Activated T-cell treated with anti-CD3 and anti-CD28 coated beads, Interleukin-2, amount 50 U/mL, for 24 hours (primary cell): ENCODE measurements at places on chromosomes 6 and 20.

- no peak for DNase-seq
Measured at GRCh38 chr6:157997893-157998608, 16.4 kb downstream of the SYNJ2 start.

- DNase-seq, result no peak
Measured at GRCh38 chr6:22026164-22026678, 270.6 kb downstream of the PRL start.

DNA sequence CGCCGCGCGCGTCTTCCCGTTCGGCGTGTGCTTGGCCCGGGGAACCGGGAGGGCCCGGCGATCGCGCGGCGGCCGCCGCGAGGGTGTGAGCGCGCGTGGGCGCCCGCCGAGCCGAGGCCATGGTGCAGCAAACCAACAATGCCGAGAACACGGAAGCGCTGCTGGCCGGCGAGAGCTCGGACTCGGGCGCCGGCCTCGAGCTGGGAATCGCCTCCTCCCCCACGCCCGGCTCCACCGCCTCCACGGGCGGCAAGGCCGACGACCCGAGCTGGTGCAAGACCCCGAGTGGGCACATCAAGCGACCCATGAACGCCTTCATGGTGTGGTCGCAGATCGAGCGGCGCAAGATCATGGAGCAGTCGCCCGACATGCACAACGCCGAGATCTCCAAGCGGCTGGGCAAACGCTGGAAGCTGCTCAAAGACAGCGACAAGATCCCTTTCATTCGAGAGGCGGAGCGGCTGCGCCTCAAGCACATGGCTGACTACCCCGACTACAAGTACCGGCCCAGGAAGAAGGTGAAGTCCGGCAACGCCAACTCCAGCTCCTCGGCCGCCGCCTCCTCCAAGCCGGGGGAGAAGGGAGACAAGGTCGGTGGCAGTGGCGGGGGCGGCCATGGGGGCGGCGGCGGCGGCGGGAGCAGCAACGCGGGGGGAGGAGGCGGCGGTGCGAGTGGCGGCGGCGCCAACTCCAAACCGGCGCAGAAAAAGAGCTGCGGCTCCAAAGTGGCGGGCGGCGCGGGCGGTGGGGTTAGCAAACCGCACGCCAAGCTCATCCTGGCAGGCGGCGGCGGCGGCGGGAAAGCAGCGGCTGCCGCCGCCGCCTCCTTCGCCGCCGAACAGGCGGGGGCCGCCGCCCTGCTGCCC lies 1.1 kb downstream of the SOX4 start:
- DNase-seq, result peak; percentile 72

DNA sequence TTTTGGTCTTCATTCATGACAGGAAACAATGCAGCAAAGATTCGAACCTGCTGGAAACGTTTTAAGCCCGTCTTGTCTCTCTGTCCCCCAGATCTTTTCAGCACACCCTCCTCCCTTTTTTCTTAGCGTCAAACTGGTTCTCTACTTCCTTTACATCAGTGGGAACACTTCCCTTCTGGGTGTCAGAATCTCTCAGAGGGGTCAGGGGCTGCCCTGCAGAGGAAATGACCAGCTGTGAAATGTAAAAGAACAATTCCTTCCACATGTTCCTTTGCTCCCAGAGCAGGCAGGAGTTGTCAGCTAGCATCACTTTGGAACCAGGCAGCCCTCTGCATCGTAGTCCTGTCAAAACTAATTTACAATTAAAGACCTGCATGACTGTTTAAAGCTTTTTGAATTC lies 619.0 kb downstream of the TFAP2A start:
- DNase-seq, result no peak

DNA sequence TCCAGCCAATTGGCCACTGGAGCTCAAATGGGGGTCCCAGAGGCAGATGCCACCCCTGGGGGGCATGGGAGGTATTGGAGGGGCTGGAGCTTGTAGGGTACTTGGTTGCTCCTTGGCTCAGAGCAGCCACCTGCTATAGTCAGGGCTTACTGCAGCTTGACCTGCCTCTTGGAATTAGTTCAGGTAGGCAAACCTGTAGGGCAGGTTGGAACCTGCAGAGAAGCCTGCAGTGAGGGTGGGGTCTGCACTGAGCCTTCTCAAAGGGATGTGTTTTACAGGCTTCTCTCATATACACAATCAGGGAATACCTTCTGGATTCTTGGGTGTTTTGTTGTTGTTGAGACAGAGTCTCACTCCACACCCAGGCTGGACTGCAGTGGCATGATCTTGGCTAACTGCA lies 94.2 kb upstream of the MYL9 start:
- no peak for DNase-seq

- DNase-seq, result no peak
Measured at GRCh38 chr20:46640044-46640443, 11.2 kb downstream of the SLC13A3 start.

DNA sequence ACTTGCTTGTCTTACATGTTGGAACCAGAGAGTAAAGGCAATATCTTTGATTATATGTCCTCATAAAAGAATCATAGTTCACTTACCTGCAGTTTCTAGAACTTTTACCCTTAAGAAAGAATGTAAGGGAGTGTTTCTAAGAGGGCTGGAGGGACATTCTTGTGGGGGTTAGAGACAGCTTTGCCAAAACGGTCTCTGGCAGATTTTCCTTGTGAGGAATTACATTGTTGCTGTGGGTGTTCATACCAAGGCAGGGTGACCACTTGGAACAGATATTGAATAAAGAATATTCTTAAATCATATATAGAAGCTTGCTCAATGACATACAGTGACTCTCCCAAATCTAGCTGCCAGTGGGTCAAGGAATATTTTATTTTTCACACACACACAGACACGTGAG lies 517.6 kb upstream of the SOX4 start:
- no peak for DNase-seq

DNA sequence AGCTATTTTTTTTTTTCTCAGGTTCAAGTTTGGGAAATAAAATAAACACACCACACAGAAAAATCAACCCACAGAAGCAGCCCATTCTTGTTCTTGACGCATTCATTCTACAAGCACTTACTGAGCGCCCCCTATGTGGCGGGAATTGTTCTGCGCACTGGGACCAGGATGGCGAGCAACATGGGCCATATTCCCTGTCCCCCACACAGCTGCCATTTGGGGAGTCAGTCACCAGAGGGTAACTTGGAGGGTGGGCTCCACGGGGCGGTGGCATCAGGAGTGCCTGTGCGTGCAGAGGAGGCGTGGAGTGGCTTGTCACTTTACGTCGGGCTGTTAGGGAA lies 185.0 kb upstream of the PDE10A start:
- no peak for DNase-seq

GRCh38 chr6:4008324-4009047 lies 70.5 kb downstream of the FAM217A start:
- DNase-seq, result no peak

GRCh38 chr20:62067547-62068260 lies 2.0 kb upstream of the TAF4 start:
- peak; percentile 45 for DNase-seq

DNA sequence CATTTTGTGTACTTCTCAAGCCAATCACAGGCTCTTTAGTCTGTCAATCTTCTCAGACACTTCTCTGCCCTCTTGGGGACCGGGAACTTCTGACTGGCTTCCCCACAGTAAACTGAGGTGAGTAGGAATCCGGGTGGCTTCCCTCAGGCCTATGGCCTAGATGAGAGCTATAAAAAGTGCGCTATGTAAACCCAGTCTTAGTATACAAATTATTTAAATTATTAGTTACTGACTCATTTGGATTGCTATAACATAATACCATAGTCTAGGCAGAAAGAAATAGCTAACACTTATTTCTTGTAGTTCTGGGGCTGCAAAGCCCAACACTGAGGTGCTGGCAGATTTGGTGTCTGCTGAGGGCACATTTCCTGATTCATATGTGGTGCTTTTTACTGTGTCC lies 109.2 kb upstream of the MCHR2 start:
- no peak for DNase-seq

- peak; percentile 23 for DNase-seq
Measured at GRCh38 chr20:1327827-1328679, 886 bp downstream of the SDCBP2 start.

DNA sequence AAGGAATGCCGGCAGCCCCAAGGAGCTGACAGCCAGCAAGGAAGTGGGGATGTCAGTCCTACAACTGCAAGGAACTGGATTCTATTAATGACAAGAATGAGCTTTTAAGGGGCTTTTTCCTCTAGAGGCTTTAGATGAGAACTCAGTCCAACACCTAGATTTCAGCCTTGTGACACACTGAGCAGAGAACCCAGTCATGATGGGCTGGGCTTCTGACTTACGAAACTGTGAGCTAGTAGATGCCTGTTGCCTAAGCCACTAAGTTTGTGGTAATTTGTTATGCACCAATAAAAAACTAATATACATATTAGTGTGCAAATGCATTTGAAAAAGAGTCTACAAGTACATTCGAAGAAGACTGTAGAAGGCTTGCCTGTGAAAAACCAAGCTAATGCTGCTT lies 263.3 kb downstream of the SOX4 start:
- no peak for DNase-seq

GRCh38 chr6:115302731-115303130 lies 758.0 kb downstream of the FRK start:
- DNase-seq, result no peak

GRCh38 chr6:139029470-139030227 lies 1.1 kb downstream of the ABRACL start:
- no peak for DNase-seq

GRCh38 chr6:147873816-147874215 lies 365.3 kb downstream of the SAMD5 start:
- DNase-seq, result no peak

GRCh38 chr6:27539551-27539950 lies 66.6 kb upstream of the ZNF184 start:
- DNase-seq, result no peak

GRCh38 chr20:58851221-58851968 lies 693 bp upstream of the GNAS-AS1 start:
- DNase-seq, result peak; percentile 42

DNA sequence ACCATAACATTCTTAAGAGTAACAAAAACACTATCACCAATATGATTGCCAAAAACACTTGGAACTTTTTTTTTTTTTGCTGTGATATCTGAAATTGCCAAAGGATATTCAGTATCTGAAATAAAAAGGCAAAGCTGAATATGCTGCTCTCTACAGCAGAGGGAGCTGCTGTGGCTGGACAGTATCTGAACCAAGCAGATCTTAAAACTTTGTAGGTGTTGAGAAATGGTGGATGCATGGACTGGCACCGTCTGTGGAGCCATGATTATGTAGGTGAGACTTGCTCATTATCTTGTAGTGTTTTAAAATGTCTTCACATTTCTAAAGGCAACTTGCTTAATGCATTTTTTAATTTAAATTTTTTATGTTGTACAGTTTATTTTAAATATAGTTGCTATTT lies 9.2 kb downstream of the PDCD2 start:
- no peak for DNase-seq

- no peak for DNase-seq
Measured at GRCh38 chr20:52899041-52899608, 73.0 kb upstream of the TSHZ2 start.

DNA sequence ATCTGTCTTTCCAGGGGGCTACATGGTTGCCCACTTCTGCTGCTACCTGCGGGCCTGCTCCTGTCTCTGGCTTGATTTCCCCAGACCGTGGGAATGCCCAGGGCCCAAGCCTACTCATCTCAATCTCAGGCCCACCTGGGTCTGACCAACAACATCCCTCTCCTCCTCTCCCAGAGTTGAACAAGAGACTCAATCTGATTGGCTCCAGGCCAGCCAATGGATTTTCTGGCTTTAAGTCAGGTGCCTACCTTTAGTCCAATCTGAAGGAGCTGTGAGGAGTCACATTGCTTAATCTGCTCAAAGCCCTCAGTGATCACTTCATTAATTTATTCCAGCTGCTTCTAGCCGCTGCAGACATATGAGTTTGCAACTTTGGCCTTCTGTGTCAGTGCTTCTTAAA lies 162.4 kb upstream of the KCNG1 start:
- no peak for DNase-seq

GRCh38 chr6:31927242-31927862 lies at the start of gene C2:
C2 (plus strand) TSS chr6:31927717; CDS start chr6:31927753, 36 bp downstream.
- DNase-seq, result no peak

DNA sequence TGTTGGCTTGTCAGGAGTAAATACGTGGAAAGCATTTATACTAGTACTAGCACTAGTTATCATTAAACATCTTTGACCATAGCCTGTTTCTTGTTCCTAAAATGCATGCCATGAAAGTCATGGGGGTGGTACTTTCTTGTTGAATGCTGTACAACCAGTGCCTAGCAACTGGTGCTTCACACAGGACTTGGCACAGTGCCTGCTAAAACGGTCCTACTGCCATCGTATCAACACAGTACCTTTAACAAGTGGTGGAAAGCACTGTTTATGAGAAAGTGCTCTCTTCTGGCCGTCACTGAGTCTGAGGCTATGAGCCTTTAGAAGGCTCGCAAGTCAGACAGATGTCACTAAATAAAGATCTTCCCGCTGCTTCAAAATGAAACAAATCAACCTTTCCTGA lies 21.6 kb downstream of the ZNFX1 start:
- DNase-seq, result no peak

DNA sequence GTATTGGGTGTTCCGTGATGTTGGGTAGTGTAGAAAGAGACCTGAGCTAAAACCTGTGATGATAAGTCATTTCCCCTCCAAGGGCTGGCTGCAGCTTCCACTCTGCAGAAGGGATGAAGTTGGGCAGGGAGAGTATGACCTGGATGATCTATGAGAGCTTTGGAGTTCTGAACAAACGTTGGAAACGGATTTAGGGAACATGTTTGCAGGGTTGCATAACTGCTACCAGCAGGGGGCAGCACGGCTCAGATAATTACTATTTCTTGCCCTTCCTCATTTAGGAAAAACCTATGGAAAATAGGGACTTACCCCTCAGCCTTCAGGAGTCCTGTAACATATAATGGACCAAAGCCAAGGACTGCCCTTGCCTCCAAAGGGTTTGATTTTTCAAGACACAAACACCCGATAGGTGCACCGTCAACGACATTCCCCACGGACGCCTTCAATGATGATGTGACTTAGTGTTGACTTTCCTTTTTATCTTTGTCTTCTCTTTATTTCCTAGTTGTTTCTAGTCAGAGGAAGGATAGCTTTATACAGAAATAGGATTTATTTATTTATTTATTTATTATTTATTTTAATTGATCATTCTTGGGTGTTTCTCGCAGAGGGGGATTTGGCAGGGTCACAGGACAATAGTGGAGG lies 164.9 kb upstream of the SASH1 start:
- peak; percentile 47 for DNase-seq

DNA sequence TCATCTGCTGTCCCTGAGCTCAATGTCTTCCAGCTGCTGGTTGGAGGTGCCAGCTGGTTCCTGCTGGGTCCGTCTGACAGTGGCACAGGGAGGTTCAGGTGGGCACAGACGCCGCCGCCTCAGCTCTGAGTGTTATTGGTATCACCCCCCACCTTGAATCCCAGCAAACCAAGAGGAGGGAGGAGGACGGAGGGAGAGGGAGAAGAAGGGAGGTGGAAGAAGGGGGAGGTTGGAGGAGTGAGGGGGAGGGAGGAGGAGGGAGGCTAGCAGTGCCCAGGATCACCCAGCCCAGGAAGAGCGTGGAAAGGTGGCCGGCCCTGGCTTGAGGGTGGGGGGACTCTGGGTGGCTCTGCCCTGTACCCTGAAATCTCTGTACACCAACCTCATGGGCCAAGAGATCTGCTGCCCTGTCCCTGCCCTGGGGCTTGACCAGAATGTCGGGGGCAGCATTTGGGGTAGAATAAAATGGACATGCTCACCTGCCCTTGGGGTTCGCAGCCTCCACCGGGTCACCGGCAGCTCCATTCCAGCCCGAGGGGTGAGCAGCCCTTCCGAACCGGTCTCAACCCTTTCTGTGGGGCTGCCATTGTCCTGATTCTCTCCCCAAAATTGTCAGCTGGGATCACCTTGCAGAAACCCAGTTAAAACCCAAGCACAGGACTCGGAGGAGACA lies 17.1 kb downstream of the NTSR1 start:
- no peak for DNase-seq
